ENCODE measurements at places on chromosomes 11 and 22.

DNA sequence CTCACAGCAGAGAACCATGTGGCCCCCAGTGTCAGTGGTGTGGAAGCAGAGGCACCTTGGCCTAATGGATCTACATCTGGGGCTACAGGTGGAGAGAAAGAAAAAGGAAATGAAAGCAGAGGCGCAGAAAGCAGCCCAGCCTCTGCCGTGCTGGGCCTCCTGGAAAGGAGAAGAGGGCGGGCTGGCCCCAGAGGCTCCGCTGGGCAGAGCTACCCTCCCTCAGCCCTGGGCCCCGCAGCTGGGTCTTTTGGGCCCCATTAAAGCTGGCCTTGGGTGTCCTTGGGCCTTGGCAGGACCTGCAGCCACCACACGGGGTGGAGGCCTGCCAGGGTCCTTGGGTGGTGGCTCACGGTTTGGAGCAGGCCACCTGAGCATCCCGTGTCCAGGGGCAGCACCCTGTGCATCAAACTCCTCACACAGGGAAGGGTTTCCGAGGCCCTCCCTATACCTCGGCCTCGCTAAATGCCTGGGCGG lies 31.6 kb upstream of the GAL start:
- no peak for DNase-seq

- DNase-seq: no peak
Observed at GRCh38 chr22:37690901-37691504, 4.9 kb downstream of the NOL12 start.

DNA sequence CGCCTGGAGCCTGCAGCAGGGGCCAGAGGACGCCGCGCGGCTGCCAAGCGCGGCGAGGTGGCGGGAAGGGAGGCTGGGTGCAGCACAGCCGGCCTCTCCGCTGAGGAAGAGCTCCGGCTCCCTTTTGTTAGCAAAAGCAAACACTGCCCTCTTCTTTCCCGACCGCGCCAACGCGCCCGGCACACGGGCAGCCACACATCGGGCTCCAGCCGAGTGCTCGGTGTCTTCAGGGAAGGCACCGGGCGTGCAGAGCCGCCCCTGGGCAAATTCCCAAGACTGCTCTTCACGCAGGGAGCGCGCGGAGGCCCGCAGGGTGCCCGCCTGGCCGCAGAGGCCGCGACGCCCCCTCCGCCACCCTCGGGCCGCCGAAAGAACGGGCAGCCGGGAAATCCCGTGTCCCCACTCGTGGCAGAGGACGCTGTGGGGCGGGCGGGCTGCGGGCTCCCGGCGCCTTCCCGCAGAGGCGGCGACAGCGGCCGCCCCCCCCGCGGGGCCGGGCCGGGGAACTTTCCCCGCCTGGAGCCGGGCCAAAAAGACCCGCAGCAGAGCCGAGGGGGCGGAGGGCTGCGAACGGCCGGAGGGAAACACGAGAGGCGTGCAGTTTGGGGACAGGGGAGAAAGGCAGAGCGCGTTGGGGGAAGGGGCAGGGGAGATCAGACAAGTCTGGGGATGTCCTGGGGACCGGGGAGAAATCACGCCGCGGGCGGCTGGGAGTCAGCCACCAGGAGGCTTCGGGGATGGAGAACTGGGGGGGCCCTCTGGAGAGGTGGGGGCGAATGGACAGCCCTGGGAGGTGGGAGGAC lies 931 bp downstream of the CADM1 start:
- no peak for DNase-seq

DNA sequence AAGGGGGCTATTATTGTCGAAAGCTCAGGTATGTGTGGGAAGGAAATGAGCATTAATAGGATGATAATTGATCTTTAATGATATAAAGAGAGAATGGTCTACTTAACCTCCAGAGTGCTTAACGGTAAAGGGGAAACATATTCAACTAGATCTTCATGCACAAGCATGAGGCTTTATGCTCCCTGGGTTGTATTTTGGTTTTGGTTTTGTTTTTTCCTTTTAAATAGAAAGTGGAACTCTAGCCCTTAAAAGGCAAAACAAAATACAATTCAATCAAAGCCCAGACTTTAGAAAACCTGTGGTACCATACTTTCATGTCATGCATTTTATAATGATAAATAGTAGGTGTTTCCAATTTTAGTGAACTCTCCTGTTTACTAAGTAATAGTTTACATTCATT lies 622.7 kb downstream of the METTL15 start:
- no peak for DNase-seq

DNA sequence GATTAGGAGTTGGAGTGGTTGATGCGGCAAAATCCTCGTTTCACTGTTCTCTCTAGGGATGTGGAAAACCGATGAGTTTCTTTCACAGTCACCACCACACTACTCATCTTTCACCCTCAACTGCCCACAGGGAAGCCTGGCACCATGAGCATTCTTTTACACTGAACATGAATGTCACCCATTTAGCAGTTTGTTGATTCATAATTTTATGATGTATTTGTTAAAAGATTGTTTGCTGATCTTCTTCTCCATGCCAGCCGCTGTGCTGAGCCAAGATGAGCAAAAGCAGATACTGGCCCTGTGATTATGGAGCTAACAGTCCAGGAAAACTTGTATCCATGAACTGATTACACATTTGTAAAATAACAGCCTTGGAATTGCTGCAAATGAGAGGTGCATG lies 3.9 kb upstream of the SCGB1D2 start:
- DNase-seq: no peak

DNA sequence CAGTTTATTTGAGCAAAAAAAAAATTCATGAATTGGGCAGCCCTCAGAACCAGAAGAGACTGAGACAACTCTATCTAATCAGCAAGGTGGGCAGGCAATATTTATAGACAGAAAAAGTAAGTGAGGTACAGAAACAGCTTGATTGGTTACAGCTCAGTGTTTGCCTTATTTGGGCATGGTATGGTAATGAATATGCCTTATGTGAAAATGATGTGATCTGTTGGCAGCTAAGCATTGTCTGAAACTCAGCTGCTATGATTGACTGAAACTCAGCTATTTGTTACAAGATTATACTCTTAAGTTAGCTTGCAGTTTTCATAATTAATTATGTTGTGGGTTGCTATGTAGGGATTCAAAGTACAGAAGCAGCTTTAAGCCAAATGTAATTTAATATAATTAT lies 127.6 kb downstream of the CNTN5 start:
- no peak for DNase-seq

DNA sequence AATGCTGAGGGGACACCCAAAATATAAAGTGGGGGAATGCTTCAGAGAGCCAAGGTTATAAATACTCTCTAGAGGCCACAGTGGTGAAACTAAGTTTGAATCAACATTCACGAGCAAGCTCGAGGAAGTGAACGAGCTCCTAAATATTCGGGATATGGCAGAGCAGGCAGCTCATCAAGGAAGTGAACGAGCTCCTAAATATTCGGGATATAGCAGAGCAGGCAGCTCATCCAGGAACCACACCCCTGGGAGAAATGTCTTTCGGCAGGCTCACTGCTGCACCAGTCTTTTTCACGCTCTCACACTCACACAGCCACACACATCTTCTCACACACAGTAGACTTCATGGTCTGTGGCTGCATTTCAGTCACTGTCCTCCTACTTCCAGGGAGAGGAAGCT lies 787.5 kb downstream of the OPCML start:
- no peak for DNase-seq

- no peak for DNase-seq
Observed at GRCh38 chr11:122032317-122032716, 83.7 kb downstream of the BLID start.

DNA sequence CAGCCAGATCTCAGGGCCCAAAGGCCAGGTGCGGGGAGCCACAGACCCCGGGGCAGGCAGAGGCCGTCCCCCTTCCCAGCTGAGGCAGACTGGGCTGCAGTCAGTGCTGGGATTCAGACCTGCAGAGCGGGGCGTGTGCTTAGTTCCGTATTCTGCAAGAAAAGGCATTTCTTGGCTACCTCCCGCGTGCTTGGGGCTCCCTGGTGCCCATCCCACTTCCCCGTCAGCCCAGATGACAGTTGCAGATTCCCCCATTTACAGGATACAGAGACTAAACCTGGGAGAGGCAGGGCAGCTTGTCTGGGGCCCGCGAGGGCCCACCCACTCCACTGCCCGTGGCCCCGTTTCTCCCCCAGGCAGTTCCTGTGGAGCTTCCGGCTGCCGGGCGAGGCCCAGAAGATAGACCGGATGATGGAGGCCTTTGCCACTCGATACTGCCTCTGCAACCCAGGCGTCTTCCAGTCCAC lies 18.3 kb downstream of the CYTH4 start:
- DNase-seq: peak; percentile 26

DNA sequence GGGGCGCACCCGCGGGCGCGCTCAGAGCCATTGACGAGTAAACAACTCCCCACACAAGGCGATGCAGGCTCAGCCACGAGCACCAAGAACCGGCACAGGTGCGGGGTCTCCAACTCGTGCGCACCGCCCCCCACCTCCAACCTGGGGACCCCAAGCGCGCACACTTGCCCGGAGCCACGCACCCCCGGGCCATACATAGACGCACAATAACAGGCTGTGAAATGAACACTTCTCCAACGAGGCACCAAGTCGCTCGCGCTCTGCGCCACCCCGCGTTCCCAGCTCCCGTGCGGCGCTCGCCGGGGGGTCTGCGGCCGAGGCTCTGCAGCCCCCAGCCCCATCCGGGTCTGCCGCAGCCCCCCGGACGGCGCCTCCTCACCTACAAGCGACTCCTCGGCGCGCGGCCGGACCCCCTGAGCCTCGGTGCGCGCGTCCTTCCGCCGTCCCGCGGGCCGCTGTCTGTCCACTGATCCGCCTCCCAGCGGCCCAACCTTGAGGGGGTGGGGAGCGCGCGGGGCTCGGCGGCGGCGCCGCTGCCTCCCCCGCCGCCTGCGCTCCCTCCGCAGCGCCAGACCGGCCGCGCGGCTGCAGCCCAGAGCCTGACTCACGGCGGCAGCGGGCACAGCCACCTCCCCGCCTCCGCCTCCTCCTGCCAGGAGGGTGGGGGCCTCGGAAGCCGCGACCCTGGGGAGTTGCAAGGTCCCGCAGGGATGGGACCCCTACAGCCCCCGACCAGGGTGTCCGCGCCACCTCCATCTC lies 1.6 kb downstream of the IFITM10 start:
- no peak for DNase-seq

- DNase-seq: no peak
Observed at GRCh38 chr11:77497368-77497767, 23.5 kb upstream of the PAK1 start.

DNA sequence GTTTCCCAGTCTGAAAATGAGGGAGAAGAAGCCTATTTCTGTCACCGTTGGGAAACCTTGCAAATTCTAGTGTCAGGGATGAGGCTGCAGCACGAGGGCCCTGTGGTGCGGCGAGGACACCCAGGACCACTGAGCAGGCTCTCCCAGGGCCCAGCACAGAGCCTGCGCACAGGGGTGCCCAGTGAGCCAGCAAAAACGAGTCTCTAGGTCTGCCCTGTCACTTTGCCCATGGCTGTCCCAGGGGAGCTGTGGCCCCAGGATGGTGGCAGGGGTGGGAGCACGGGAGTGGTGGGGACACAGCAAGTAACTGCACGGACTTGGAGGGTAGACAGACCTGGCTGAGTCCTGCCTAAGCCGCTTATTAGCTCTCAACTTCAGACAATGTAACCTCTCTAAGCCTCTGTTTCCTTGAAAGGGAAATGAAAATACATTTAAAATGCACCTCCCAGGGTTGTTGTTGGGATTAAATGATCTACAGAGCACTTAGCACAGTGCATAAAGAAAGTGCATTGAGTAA lies 44.2 kb downstream of the DSCAML1 start:
- DNase-seq: no peak

DNA sequence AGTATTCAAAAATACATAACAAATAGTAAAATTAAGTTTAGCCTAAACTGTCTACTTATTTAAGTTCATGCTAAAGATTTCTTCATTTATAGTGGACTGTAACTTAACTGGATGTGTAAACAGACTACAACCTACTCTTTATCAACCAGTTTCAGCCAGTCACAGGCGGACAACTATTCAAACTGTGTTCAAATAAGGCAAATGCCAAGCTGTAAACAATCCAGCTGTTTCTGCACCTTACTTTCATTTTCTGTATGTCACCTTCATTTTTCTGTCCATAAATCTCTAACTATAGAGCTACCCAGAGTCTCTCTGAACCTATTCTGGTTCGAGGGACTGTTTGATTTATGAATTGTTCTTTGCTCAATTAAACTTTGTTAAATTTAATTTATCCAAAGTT lies 992.8 kb downstream of the DLG2 start:
- DNase-seq: no peak

DNA sequence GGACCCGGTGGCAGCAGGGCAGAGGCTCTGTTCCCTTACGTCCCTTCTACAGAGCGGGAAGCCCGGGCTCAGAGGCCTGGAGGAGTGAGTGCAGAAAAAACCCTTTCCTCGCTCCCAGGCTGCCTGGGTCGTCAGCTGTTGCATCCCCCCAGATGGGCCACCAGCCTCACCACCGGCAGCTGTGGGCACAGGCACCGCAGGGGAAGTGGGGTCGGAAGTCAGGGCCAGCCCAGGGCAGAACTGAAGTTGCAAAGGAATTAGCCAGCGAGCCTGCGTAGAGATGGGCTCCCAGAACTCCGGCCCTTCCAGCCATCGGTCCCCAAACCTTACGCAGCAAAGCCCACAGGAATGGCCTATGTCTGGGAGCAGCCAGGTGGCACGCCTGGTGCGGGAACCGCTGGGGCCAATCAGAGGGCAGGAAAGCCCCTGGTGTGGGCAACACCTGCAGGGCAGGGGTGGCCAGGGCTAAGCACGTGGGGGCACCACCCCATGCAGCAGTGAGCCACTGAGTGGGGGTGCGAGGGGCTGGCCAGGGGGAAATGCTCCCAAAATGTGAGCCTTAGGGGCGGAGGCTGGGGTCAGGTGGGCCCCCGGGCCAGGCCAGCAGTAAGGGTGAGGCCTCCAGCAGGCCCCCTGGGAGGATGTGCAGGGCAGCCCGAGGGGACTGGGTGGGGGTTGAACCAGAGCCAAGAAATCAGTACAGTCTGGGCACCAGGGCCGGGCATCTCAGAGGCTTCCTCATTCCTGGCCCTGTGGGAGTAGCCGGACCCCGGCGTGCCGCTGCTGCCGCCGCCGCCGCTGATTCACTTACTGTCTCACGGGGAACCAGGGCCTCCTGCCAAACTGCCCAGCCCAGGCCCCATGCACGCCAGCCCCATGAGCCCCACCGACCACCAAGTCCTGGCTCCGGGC lies 58.2 kb downstream of the WNT7B start:
- DNase-seq: no peak

- no peak for DNase-seq
Observed at GRCh38 chr11:46942172-46942571, 5.6 kb downstream of the CSTPP1 start.

GRCh38 chr11:44927174-44927661 lies 23.5 kb downstream of the TP53I11 start:
- peak; percentile 19 for DNase-seq

GRCh38 chr11:44944181-44944852 lies 6.4 kb downstream of the TP53I11 start:
- no peak for DNase-seq

- DNase-seq: no peak
Observed at GRCh38 chr11:44982496-44983062, 31.9 kb upstream of the TP53I11 start.

Data from T-helper 2 cell (primary cell).